Stimulated activated CD4-positive, alpha-beta T cell treated with anti-CD3 and anti-CD28 coated beads, Interleukin-2, amount 100 ng/mL, for 24 hours (primary cell): ENCODE measurements at places on chromosomes 3 and 15.

DNA sequence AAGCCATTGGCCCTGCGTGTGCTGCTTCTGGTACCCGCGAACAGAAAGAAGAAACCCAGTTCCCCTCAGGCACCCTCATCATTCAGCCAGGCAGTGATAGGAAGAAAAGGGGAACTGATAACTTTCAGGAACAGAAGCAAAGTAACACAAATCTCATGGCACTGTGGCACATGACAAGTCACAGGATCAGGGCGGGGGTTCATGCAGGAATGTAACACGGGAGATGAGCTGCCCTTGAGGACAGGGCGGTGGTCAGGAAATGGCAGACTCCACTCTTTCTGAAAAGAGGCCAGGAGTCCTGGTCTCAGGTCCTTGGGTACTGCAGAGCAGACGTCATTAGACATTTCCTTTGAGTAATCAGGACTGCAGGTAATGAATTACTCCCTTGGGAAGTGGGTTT is 95.5 kb downstream of the CCNL1 start:
- DNase-seq, result no peak

DNA sequence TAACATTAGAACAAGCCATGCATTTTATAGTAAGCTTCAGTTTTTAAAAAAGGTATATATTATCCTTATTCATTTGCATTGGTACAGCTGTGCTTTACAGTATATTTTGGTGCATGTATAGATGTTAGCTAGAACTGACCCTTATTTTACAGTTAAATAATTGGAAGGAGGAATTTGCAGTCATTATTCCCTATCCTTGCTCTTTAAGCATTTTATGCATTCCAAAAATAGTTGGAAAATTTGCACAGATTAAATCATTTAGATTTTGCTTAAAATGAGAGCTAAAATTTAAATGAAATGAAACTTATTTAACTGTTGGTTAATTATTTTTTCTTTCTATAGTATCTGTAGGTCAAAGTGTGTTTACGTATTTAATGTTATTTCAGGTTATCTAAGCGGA is 667.1 kb downstream of the NAALADL2 start:
- DNase-seq, result no peak

- DNase-seq, result no peak
Observed at GRCh38 chr15:41957021-41957897, 15.1 kb downstream of the EHD4 start.

DNA sequence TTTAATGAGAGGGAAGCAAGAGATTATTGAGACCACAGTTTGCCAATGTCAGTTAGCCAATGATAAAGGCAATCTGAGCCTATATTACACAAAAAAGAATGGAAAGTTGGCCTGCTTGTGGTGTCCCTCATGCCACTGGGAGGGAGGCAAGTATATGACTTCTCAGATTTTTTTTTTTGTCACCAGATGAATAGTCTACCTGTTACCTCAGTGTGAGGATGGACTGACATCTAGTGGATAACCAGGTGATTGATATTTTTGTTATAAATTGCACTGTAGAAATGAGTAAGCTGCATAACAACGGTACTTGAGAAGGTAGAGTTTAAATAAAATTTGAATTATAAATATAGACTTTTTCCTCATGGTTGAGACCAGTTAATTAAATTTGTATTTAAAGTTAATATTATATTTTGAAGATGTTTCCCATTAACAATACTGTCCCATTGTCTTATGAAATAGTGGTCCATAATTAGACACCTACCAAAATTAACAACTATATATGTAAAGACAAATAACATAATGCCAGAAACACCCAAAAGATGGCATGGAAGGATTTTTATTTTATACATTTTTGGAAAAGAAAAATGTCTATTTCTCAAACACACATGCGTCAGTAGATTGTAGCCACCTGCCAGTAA is 237.8 kb upstream of the GADL1 start:
- no peak for DNase-seq

GRCh38 chr15:39511000-39511915 is 69.6 kb upstream of the THBS1 start:
- no peak for DNase-seq

- DNase-seq, result no peak
Observed at GRCh38 chr15:78695046-78695671, 54.1 kb upstream of the CHRNB4 start.

DNA sequence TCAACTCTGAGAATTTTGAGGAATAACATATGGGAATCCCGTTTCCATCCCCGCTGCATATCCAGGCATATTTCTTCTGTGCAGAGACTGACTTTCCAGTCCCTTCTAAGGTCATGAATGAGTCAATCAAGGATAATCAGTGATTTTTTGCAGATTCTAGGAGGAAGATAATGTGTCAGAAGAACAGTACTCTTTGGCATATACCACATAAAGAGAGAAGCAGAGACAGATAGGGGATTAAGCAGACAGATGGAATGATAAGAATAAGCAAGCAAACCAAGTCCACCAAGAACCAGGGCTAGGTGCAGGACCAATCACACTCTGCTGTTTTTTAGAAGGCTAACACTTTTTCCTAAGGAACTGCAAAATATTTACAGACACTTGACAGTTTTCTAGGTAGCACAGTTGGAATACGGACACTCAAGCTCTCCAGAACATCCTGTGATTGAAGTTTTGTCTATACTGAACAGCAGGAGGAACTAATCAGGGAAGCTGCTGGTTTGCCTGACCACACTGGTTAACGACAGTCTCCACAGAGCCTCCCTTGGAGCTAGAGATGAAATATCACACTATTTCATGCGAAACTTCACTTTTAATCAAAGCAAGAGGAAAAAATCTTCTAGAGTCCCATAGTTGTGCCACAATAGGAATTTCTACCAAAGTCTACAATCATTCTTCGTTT is 450.0 kb upstream of the KCNMB2 start:
- no peak for DNase-seq

DNA sequence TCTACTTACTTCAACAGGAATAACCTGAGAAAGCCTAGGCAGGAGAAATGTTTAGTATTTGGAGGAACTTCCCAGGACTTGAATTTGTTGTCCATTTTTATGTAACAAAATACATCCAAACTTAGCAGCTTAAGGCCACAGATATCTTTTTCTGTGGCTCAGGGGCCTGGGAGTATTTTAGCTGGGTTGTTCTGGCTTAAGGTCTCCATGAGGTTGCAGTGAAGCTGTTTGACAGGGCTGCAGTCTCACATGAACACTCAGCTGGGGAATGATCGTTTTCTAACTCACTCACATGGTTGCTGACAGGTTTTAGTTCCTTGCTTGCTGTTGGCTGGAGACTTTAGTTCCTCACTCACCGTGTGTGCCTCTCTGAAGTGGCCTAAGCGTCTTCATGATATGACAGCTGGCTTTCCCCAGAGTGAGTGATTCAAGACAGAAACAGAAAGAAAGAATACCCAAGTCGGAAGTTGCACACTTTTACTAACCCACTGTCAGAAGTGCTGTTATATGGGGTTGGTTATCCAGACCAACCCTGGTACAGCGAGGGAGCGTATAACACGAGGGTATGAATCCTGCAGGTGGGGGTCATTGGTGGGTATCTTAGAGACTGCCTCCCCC is 229.7 kb upstream of the TBL1XR1 start:
- DNase-seq, result peak; percentile 63

DNA sequence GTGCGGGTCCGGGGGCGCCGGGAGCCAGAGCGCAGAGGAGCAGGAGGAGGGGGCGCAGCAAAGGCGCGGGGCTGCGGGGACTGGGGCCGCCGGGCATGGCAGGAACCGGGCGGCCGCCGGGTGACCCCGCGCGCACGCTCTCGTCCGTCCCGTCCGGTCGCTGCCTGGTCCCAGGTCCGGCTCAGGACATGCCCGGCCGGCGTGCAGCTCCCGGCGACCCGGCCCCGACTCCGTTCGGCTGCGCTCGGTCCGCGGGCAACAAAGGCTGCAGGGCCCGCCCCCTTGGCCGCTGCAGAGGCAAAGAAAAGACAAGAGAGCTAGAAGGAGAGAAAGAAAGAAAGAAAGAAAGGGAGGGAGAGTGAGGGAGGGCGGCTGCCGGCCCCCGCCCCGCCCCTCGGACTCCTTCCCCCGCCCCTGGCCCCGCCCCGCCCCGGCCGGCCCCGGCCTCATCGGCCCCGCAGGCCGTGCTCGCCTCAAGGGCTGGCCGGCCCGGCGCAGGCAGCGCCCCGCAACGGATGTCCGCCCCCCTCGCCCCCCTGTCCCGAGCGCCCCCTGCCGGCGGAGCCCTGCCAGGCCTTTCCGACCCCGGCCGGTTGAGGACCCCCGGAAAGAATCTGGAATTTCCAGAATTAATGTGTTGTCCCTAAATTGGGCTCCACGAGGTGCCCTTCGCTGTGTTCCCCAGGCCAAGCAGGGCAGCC is at the start of gene ADAMTS7:
ADAMTS7 (minus strand) TSS at position 341 of the 701 bp plus-strand sequence; CDS start at position 97, 244 bp downstream.
- DNase-seq, result peak; percentile 65

- no peak for DNase-seq
Observed at GRCh38 chr3:47394881-47395280, 14.1 kb downstream of the PTPN23 start.

GRCh38 chr3:58704745-58705144 is 38.2 kb upstream of the FAM3D start:
- no peak for DNase-seq

DNA sequence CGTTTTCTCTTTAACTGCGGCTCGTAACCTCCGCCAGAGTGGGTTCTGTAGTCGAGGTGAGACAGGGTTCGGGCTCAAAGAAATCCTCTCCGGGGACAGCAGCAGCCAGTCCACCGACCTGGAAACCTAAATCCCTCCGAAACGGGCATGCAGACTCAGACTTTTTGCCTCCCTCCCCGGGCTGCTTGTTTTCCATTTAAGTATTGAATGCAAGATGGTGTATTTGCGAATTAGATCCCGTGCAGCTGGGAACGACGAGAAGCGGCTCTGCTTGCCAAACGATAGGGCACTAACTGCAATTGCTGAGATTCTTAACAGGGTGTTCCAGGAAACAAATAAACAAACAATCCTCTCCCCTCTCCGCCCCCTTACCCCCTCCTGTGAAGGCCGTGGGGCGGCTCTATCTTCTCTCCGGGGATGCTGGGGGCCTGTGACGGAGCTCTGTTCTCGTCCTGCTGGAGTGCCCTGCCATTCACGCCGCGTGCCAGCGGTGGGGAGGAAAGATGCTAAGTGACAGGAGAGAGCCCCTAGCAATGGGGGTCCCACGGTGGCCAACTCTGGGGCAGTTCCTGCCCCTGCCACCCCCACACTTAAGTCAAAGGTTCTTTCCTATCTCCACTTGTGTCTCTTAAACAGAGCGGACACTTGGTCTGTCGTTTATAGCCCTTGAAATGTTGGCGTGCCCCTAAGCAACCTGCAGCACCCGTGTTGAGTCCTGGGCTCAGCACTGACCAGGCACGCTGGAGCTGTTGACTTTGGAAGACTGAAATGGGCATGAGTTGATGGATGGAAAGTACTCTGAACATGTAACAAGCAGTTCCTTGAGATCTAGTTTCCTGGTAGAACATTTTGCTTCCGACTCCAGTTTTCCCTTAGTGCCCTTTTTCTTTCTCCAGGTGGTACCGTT is 1.3 kb upstream of the ETV5 start:
- no peak for DNase-seq

DNA sequence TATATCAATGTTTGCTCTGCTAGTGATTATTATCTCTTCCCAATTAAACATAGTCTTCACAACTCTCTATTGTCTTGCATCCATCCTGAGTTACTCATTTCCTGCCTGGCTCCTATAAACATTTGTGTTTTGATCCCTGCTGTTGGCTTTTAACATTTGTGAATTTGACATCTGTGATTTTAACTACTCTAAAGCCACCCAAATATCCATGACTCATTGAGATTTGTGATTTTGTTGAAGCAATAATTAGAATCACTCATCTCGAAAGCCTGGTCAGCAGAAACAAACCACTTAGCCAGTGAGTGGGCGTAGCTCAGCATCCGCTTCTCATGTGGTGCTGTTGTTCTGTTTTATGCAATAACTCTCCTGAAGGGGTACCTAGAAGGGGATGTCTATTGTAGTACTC is 174.3 kb upstream of the ZBTB20 start:
- no peak for DNase-seq

- DNase-seq, result no peak
Observed at GRCh38 chr15:98943051-98943508, 64.5 kb downstream of the PGPEP1L start.

GRCh38 chr15:100098705-100099104 is 243.1 kb downstream of the ADAMTS17 start:
- DNase-seq, result no peak

- DNase-seq, result no peak
Observed at GRCh38 chr3:126954141-126954842, 28.6 kb upstream of the PLXNA1 start.

DNA sequence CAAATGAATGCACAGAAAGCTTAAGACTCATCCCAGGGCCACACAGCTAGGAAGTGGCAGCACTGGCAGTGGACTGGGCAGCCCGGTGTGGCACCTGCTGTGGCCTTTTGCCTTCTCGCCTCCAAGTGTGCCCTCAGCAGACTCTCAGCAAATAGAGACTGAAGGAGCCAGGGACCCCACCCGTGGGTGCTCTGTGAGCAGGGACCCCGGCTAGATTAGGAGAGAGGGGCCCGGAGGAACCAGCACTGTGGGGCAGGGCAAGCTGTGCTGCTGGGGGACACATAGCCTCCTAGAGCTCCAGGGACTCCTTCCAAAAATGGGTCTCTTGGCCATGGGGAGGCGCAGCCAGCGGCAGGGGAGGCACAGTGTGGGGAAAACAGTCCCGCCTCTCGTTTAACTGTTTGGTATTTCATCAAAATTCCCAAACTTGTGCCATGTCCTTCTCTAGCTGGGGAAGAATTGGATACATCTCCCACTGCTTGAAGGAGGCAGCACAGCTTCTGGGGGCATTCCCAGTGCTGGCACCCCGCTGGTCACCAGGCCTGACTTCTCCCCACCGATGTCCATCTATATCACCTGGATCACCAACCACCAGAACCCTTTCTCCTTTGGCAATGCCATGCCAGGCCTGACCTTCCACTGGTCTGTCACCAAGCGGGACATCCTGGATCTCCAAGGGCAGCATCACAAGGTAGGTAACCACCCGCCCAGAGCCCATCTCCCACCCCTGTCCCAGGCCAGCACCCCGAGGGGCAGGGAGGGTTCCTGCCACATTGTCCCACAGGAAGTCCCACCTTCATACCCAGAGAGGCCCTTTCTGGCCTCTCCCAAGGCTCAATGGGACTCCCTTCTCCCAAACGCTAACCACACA is 12.0 kb upstream of the TXNRD3 start:
- no peak for DNase-seq

DNA sequence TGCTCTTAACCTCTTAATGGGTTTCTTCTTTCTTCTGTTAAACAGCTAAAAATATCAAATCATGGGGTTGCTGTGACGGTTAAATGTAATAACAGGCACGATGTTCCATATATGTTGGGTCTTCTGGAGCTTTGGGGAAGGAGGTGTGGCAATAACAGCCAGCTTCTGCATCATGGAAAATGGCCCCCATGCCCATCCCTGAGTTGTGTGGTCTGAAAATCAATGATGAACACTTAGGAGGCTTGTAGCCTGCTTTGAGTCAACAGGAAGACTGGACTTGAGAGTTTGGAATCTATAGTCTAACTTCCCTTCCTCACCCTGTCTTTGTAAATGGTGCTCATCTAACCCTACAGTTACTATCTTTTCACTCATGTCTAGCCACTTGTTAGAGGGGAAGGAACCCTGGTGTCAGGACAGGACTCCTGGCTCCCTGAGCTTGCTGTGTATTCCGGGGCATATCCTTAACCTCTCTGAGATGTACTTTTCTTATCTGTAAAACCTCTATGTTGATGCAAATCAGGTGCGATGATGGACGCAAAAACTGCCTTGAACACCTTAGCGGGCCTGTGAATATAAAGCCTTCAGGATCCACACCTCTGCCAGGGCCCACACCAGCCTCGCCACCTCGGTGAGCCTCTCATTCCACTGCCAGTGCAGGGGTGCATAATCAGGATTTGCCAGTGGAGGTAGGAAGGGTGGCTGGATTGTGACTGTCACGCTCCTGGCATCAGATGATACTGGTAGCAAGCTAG is 27.5 kb downstream of the SMAD3 start:
- DNase-seq, result no peak

- DNase-seq, result no peak
Observed at GRCh38 chr15:27258287-27258686, 287.3 kb downstream of the GABRG3 start.
